ENCODE measurements at places on chromosomes 7 and 10.

GRCh38 chr7:154419344-154419743, 367.1 kb downstream of the DPP6 start:
- DNase-seq: no peak

DNA sequence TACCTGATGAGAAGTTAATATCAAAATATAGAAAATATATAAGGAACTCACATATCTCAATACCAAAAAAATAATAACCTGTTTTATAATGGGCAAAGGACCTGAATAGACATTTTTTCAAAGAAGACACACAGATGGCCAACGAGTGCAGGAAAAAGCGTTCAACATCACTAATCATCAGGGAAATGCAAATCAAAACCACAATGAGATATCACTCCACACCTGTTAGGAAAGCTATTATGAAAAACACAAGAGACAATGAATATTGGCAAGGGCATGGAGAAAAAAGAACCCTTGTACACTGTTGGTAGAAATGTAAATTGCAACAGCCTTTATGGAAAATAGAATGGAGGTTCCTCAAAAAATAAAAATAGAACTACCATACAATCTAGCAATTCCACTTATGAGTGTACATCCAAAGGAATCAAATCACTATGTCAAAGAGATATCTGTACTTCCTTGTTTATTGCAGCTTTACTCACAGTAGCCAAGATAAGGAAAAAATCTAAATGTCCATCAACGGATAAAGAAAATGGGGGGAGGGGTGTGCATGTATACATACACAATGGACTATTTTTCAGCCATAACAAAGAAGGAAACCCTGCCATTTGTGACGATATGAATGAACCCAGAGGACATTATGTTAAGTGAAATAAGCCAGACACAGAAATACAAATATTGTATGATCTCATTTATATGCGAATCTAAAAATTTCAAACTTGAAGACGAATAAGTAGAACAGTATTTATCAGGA, 3.6 kb upstream of the ALOX5 start:
- no peak for DNase-seq

- no peak for DNase-seq
Measured at GRCh38 chr7:14071045-14071444, 81.6 kb upstream of the ETV1 start.

DNA sequence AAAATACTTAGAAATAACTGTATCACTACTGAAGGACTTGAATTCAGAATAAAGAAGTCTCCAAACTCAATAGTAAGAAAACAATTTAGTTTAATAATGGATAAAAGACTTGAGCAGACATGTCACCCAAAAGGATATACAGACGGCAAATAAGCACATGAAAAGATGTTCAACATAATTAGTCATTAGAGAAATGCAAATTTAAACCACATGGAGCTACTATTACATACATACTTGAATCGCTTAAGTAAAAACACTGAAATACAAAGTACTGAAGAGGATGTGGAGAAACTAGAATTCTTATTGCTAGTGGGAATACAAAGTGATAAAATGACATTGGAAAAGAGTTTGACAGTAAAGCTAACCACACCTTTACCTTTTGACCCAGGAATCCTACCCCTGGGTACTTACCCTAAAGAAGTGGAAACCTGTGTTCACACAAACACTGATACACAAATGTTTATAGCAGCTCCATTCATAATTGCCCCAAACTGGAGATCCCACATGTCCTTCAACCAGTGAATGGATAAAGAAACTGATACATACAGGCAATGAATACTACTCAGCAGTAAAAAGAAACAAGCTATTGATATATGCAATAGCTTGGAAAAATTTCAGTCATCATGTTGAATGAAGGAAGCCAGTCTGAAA, 54.3 kb upstream of the NFKB2 start:
- DNase-seq: no peak

GRCh38 chr10:82889728-82890127, 1014.7 kb downstream of the NRG3 start:
- DNase-seq: no peak
